DMS153 (cell line): ENCODE measurements at places on chromosomes 3 and 15.

- DNase-seq, result peak; percentile 87
These were observed at the start of gene FAM43A for GRCh38 chr3:194685718-194686413. TSS of gene FAM43A (plus strand) at chr3:194685883. CDS start at chr3:194686827, 944 bp downstream.

DNA sequence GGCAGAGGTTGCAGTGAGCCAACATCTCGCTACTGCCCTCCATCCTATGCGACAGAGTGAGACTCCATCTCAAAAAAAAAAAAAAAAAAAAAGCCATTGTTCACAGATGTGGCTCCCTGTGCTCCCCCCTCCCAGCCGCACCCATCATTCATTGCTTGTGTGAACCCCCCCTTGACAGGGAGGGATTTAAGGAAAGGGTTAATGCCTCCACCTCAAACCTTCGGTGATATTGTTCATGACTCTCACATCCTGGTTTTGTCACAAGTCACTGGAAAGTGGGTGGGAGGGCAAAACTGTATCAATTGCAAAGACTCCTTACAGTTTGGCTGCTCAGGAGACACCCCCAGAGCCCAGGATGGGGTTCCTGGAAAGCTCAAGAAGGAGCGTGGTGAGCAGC is 7.7 kb downstream of the SLC6A6 start:
- no peak for DNase-seq

GRCh38 chr3:183518491-183519251 is 36.8 kb downstream of the KLHL6 start:
- DNase-seq, result peak; percentile 28

DNA sequence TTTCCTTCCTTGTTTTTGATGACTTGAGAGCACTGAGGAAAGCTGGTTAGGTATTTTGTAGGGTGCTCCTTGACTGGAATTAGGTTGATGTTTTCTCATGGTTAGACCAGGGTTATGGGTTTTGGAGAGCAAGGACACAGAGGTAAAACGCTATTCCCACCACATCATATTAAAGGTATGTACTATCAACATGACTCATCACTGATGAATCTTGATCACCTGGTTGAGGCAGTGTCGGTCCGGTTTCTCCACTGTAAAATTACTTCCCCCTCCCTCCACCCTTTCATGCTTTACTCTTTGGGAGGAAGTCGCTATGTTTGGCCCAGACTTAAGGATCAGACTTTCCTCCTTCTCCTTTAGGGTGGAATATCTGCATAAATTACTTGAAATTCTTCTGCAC is 201.6 kb downstream of the EDEM1 start:
- no peak for DNase-seq

GRCh38 chr3:31636694-31637442 is 104.1 kb downstream of the STT3B start:
- DNase-seq, result no peak

- DNase-seq, result no peak
These were observed 11.0 kb downstream of the PGPEP1L start for GRCh38 chr15:98996624-98997023.

DNA sequence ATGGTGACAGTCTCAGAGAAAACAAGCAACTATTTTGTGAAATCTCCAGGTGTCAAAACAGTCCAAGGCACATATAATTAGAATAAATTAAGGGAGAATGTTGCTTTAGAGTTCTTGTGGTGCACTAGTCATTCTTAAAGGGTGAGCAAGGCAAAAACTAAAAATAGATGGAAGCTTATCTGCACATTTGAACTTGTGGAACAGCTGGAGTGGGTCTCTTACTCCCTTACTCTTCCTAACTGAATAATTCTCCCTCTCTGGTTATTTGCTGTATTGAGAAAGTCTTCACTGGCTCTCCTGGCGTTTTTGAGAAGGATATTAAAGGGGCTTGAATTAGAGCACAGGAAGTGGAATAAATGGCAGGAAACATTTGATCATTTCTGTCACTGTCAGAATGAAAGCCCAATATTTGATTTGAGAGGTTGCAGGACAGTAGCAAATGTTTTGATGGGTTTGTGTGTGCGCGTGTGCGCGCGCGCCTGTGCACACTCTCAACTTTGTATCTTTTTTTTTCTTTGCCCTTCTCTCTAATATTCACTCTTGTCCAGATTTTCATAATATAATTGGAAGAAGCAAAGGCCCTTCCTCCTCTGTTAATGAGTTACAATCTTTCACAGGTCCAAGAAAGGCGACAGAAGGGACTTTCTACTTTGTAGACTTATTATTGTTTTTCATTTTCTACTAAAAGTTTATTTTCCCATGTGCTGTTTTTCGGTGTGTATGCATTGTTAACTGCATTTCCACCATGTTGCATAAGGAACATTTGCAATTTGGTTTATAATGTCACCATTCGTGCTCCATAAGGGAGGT is 40.9 kb downstream of the AKAP13 start:
- DNase-seq, result no peak

DNA sequence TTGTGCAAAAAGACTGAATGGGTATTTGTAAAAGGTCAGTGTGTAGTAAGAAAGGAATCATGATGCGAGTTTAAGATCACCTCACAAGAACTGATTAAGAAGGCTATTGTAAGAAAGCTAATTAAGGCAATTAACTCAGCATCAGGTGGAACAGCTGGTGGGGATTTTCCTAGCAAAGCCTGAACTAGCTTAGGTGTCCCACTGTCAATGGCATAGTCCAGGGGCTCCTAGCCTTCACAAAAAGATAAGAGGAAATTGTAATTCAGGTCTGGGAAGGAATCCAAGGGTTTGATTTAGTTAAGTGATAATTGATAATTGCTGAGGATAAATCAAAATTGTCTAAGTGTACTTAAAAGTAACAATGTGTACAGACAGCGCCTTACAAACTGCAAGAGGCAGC is 901.6 kb downstream of the TUSC7 start:
- no peak for DNase-seq

- no peak for DNase-seq
These were observed 1536.7 kb downstream of the SI start for GRCh38 chr3:163541629-163542028.

DNA sequence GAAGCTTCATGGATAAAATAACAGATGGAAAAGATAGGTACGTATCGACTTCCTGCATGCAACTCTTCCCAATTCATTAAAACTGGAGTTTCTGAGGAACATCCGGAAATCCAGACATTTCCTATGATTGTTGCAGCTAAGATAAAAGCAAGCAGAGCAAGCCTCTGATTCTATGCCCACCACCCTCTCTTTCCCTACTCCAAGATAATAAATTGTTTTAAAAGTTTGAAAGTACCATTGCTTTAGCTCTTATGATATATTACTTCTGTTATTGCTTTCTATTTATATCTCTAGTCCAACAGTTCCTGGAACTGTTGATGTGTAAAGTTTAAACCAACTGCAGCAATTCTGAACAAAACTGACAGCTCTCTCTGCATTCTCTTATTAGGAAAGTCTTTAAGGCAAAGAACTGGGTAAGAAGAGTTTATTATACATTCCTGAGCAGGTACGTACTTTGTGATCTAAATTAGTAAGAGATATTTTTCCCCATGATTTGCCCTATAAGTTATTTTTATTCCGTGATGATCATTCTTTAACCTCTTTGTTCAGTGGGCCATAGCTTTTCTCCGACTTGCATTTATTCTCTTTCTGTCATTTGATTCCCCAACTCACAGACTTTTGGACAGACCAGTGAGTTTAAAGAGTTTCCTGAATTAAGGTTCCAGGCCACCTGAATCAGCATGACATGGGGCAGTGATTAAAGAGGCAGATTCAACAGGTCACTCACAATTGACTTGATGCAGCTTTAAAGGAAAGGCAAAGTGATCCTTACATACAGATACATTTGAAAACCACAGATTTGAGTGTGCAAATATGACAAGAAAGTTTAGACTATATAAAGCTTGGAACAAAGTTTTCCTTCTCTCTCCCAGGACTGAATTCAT is 94.2 kb upstream of the THRB start:
- no peak for DNase-seq

DNA sequence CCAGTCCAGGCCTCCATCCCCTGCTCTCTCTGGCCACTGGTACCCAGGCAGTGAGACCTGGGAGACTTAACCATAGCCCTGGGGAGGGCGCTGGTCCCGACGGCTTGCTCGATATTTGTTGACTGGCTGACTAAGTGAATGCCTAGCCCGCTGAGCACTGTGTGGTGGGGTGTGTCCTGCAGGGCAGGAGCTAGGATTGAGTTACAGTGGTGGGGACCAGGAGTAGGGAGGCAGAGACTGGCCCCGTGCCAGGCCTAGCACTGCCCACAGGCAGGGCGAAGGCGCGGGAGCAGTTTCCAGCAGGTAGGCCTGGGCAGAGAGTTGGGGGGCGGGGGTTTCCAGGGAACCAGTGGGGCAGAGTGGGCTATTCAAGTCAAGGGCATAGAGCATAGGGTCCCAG is at the start of gene VILL:
TSS of gene VILL (plus strand) at position 260 of the 400 bp plus-strand sequence. CDS start 2,887 bp downstream, outside the sequence.
- DNase-seq, result no peak

GRCh38 chr3:128491941-128492670 is 895 bp downstream of the GATA2 start:
- DNase-seq, result no peak

GRCh38 chr3:189557824-189558223 is 73.4 kb upstream of the TP63 start:
- no peak for DNase-seq

GRCh38 chr15:87287156-87287555 is 969.4 kb downstream of the NTRK3 start:
- no peak for DNase-seq

DNA sequence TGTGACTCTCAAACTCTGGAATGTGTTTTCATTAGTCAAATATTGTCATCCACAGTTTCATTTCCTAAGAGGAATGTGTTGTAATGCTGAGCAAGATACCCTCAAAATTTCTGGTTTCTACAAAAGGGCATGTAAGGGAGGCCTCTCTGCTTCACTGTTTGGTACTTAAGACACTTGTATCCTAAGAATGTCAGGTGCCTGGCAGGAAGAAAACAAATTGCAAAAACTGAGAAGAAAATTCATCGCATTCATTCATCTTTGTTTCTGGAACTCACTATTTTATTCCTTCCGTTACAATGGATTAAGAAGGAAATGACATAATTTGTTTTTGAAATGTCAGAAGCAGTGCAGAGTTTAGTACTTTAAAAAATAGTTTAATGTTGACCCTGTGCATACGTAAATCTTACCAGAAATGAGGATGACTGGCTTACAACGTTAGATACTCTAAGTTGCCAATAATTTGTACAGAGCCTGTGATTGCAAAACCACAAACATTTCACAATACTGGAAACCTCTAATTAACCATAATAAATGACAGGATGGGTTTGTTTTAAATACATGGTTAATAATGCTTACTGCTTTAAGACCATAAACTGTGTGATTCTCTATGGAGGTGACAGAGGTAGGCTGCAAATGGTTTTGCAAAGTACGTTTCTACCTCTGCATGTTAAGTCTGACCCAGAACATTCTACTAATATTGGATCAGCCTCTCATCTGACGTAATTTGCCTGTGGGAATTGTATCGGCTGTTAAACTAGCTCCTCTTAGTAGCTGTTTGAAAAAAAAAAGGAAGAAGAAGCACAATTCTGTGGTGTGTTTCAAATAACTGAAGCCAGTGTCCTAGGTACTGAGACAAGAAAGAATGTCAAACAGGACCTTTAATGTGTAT is 477.8 kb downstream of the RBMS3 start:
- no peak for DNase-seq

DNA sequence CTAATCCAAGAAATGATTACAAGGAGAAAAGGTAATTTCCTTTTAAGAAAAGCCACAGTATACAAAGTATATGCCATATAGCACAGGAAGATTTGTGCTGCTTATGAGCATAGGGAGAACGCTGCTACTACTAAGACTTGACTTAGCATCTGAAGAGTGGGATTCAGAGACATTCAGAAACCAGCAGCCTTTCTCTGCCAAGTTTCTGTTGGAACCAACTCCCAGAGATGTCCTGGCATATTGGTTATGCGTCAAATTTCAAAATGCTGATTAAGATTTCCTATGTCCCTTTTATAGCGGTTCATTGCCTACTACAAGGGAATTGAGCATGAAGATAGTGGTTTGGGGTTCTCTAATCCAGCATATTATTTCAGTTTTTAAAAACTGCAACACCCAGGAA is 4.9 kb downstream of the NR2E3 start:
- no peak for DNase-seq

GRCh38 chr3:37992271-37993066 is 1.9 kb downstream of the VILL start:
- no peak for DNase-seq

DNA sequence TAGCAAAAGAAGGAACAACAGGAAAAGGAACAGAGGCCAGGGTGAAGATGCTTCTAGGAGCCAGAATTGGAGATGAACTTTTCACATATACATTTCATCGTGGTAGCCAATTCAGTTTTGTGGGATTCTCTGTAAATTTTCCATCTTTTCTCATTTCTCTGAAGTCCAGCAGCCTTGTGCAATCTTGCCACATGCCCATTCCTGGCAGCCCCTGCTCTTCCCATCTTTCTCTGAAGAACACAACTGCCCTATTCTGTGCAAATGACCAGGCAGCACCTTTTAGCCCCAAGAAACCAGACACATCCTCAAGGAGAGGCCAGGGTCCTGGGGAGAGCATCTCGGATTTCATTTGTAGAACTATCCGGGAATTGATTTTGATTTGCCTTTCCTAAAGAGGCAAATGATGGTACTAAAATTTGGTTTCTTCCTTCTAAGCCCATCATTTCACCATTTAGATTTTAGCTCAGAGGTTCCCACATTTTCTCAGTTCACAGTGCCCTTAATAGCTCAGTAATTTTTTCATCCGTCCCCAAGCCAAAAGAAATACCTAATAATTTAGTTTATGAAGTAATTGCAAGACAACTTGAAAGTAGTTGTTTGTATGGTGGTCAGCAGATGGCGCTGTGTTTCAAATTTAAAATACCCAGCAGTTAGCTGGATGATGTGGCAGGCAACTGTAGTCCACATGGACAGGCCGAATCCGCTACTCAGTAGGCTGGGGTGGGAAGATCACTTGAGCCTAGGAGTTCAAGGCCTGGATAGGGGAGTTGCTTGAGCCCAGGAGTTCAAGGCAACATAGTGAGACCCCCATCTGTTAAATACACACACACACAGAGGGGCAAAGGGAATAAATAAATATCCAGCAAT is 61.3 kb upstream of the ACKR4 start:
- DNase-seq, result peak; percentile 27

GRCh38 chr15:89486726-89487050 is 9.7 kb downstream of the RHCG start:
- no peak for DNase-seq

DNA sequence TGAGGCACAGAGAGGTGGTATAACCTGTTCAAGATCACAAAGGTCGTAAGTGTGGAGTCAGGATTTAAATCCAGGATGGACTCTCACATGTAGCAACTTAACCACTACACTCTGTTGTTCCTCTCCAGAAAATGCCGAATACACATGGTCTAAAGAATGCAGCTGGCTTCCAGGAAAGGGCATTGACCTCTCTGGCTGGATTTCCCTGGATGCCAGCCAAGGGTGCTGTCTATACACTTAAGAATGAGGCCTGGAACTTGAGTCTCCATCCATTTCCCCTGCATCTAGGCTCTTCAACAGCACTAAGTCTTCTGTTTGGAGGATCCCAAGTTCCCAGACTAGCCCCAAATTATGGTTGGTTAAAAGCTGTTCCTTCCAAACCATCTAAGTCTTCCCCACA is 60.5 kb downstream of the CERS3 start:
- DNase-seq, result no peak

- peak; percentile 19 for DNase-seq
These were observed 92.0 kb upstream of the VGLL3 start for GRCh38 chr3:87082796-87083440.
